ENCODE measurements at places on chromosomes 5 and 9.
A peak's percentile ranks its signal among the peaks of the same experiment; 100 is the strongest.

DNA sequence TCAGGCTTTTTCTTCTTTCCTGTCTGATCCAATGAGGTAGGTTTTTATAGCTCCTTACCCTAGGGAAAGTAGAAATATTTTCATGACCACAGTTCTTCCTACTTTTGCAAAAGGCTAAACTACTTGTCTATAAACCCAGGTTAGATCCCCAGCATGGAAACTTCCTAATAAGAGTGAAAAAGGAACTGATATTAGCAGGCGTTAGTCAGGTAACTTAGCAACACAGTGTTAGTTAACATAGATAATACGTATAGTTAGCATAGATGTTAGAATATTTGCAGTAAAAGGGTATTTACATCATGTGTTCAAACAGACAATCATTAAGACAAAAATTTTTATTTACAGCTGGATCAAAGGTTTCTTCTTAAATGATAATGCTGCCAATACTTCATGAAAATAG is 162.9 kb upstream of the DAB2 start:
- DNase-seq: no peak

GRCh38 chr5:175107865-175108264 is 336.1 kb downstream of the DRD1 start:
- DNase-seq: no peak

- peak; percentile 86 for DNase-seq
Measured at GRCh38 chr9:115211413-115212124, 93.6 kb upstream of the TNC start.

GRCh38 chr5:2300861-2301574 is 418.3 kb upstream of the IRX4 start:
- no peak for DNase-seq

DNA sequence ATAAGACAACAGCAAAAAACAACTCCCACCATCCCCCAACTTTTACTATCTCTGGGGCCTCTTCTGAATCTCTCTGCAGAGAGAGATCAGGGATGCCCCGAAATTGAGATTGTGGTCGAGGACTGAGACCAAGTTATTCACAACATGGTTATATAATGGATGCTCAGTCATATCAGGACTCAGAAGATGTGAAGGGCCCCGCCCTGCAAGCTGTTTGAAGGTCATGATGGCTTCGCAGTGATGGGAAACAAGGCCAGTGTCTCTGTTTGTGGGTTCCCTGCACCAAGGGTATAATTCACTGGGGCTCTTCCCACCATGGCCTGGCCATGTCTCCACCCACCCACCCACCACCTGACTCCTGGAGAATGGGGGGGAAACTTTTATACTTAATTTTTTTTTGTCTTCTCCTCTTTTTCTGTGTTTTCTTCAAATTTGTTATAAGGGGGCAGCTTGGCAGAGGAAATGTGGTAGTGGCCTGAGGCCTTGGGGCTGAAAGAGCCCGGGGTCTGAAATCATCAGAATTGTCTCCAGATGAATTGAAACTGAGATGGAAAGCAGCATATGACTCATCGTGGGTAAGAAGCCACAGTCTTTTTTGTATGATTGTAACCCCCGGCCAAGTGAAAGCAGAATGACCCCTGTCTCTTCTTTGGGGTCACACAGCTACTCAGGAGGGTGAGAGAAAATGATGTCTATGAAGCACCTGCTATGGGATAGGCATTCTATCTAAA is 15.0 kb upstream of the TEX48 start:
- peak; percentile 34 for DNase-seq

DNA sequence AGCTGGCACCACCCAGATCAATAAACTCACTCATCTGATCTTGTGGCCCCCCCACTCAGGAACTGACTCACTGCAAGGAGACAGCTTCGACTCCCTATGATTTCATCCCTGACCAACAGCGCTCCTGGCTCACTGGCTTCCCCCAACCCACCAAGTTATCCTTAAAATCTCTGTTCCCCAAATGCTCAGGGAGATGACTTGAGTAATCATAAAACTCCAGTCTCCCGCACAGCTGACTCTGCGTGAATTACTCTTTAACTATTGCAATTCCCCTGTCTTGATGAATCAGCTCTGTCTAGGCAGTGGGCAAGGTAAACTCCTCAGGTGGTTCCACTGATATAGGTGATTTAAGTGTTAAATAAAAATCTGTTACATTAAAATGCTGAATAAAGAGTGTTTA is 1.9 kb upstream of the TRIM32 start:
- DNase-seq: no peak

DNA sequence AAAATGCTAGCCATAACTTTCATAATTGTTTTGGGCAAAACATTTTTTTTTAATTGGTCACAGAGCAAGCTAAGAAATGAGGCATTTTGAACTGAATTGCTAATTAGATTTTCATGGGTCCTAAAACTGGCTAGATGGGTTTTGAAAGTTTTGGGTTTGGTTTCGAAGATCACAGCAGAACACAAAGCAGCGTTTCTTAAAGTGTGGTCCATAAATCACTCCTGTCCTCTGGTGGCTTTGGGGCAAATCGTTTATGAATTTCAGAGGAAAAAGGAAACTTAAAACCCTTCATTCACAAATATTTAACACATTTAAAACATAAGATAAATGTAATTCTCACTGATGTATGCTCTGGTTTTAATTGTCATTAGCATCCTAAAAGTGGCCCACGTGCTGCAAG is 503.7 kb downstream of the SPATA31D1 start:
- DNase-seq: no peak

GRCh38 chr9:121556082-121556481 is 56.4 kb upstream of the GGTA1 start:
- DNase-seq: no peak

- no peak for DNase-seq
Measured at GRCh38 chr5:41871852-41872251, 1.6 kb upstream of the OXCT1 start.

DNA sequence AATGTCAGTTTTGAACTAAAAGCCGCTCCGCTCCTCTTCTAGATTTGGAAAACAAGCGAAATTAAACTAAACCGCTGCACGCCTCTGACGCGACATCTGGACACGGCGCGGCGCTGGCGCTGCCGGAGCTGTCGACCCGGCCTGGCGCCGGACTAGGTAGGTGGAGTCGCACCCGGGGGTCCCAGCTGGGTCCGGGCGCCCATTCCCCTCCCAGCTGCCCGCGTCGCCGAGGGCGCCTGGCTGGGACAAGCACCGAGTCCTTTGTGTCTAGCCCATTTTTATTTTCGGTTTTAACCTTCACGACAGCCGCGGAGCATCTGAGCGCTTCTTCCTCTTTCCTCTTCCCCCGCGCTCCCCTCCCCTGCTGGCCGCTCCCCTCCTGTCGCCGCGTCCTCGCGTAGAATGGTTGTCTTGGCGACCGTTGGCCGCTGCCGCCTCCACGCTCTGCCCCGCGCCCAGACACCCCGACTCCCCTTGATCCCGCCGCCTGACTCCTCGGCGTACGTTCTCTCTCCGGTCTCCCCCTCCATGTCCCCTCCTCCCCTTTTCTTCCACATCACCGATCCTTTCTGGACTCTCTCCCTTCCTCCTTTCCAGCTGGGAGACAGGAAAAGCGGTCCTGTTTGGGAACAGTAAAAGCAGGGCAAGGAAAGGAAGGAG is 545 bp downstream of the CDKN2B-AS1 start:
- no peak for DNase-seq
